Pons (tissue), 1 donor: ENCODE measurements at places on chromosomes 2 and 18.

- no peak for DNase-seq
Observed at GRCh38 chr18:79071037-79071436, 1.8 kb downstream of the ATP9B start.

GRCh38 chr2:174863183-174863582 lies 98.9 kb upstream of the CHRNA1 start:
- DNase-seq, result no peak

DNA sequence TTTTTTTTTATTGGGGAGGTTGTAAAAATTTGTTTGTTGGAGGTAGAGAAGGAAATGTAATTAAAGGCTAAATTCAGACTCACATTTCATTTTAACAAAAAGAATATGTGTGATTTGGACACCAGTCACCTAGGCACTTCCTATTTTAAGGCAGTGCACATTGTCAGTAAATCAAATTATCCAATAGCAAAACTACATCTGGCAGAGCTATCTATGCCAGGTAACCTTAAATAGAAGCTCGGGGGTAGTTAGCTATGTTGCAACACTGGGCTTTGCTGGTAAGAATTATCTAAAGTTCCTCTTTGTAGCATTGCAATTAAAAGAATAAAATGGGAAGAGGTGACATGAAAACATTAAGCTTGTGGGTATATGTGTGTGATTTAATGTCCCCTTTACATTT lies 1064.4 kb upstream of the ZEB2 start:
- DNase-seq, result no peak

DNA sequence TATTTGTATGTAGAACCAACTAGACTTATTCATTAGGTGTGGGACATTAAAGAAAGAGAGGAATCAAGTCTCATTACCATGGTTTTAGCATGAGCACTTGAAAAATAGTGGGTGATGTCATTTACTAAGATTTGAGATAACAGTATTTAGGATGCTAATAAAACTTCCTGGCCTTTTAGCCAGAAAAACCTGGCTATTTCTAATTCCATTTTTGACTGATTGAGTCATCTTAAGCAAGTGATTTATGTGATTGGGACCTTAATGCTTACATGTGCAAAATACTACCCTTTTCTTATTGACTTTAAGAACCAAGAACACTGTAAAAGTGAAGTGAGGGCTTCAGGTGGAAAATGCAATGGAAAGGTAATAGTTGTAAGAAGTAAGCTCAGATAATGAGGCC lies 196.8 kb upstream of the SESTD1 start:
- DNase-seq, result no peak

- DNase-seq, result no peak
Observed at GRCh38 chr2:173431191-173431590, 76.5 kb downstream of the CDCA7 start.

DNA sequence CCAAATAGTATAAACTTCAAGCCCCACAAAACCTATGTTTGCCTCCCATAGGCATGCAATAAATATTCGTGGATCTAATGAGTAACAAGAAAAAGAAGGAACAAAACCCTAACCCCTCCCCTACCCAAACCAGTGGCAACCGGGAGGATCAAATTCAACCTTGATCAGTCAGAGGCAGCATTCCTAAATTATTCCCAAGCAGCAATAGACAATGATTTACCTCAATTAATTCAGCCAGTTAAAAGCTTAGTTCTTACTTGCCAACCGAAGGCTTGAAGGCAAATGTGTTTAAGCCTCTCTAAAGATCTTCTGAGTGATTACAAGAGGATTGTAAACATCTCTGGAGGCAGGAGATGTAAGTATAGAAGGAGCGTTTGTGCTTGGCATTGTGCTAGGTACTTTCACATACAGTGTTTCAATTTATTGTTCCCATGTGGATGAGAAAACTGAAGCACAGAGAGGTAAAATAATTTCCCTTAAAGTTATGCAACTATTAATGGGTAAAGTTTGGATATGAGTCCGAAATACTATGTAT lies 197.7 kb downstream of the MTX2 start:
- DNase-seq, result no peak

- DNase-seq, result no peak
Observed at GRCh38 chr2:199342334-199342733, 115.4 kb downstream of the SATB2 start.

- DNase-seq, result no peak
Observed at GRCh38 chr2:210198326-210198725, 26.9 kb downstream of the ACADL start.

DNA sequence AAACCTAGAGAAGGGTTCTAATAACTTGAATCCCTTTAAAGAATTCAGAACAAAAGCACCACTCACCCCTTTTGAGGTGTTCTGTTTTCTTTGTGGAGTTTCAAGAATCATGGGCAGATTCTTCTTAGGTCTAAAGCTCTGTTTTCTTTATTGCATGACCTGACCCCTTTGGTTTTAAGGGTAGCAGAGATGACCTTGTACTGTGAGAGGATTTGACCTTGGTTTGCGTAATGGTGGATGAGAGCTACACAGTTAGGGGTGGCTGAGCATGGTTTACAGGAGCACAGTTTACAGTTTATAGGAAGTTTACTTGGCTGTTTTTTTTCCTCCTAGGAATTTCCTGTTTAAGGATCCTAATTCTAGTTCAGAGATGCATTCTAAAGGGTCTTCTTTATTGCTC lies 1095.6 kb upstream of the NRXN1 start:
- no peak for DNase-seq

GRCh38 chr2:114546531-114546930 lies 104.1 kb downstream of the DPP10 start:
- DNase-seq, result no peak

GRCh38 chr18:9608298-9608697 lies 6.1 kb downstream of the PPP4R1 start:
- DNase-seq, result no peak

DNA sequence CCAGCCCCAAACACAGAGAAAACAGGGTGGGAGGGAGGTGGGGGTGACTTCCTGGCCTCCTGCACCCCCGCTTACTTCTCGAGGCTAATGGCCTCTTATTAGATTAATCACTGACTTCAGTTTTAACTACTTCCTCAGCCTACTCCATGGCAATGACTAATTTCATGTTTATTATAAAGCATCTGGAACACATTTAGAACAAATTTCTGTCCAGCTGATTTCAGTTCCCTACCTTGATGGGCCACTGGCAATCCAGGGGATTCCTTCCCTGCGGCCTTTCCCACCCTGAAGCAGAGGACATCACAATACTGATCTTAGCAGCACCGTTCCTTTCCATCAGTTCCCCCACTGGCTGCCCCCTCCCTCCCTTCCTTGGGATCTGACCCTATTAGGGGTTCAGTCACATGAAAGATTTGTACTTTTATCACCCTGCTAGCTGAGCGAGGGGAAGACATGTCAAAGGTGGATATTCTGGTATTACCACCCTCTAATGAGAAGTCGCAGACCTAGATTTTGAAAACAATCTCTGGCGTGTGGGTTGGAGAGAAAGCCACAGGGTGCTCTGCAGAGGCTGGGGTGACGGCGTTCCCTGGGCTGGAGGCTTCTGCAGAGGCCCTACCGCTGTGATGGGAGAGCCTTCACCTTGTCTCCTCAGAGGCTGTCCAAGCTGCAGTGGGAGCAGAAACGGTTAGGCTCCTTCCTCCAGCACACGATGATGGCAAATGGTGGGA lies 67.6 kb downstream of the KIAA2012 start:
- DNase-seq, result no peak

- no peak for DNase-seq
Observed at GRCh38 chr18:21733011-21733410, 7.6 kb upstream of the MIB1 start.

GRCh38 chr2:231321556-231322334 lies 73.8 kb upstream of the B3GNT7 start:
- peak; percentile 82 for DNase-seq

DNA sequence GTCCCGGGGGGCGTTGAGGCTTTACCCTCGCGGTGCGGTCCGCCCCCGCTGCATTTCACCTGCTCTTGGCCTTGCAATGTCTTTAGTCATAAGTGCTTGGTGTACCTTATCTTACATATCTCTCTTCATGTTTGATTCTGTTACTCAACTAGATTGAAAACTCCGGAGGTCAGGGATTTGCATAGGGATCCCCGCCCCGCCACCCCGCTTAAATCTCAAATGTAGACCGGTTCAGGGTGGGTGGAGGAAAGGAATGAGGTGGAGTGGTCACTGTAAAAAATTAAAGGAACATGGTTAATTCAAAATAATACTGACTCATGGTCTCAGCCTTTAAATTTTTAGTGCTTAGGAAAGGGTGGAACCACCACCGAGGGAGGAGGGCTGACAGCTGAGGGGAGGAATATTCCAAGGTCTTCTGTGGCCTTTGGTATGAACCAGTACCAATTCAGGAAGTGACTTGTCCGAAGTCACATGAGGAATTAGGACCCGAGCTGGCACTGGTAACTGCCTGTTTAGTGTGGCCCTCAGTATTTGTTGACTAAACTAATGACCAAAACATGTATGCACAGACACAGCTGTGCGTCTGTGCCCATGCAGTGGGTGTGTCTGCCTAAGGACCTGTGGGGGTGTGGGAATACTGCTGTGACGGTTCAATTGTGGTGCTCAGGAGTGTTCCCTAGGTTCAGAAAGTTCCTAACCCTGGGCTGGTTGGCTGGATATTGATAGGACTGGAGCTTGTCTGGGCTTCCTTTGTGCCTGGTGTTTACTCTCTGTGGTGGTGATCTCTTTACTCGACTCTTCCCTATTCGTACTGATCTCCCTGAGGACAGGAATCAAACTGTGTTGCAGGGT lies 1.0 kb downstream of the PLEKHB2 start:
- DNase-seq, result peak; percentile 57
